ENCODE measurements at places on chromosomes 11 and 22. TPM values are rescaled to one million over a fixed set of nuclear protein-coding genes. Genes with fewer than 3 reads are reported as not detected.
A peak's percentile ranks its signal among the peaks of the same experiment; 100 is the strongest.

Gene RAPSN
- total RNA-seq, result 0.84 TPM

Gene NUDT22
- 20.1 TPM for total RNA-seq

Gene GDPD5
- total RNA-seq, result 15.9 TPM

Gene P2RY6
- total RNA-seq, result not detected

Gene PVALB
- total RNA-seq, result not detected

Gene NPTXR
- 3.7 TPM for total RNA-seq

Gene TYR
- not detected for total RNA-seq

DNA sequence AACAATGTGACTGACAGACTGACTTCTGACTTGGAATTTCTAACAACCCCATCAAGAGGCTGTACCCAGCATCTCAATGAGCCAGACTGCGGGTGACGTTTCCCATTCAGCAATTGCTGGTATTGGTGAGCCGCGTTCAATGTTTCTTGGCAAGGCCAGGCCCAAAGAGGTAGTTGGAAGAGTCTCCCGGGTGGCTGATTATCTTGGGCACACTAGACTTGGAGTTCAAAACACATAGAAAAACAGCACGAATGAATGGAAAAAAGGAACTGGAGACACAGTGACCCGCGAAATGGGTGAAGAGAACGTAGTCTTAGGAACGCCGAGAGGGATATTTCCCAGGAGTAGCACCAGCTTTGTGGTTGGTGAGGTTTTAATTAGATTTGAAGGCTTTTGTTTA is 115.7 kb downstream of the RPS6KA4 start:
- no peak for DNase-seq

GRCh38 chr22:20494978-20495860 is at the start of gene KLHL22:
Gene KLHL22, minus strand, starts transcription at chr22:20495795. Its CDS starts 6,584 bp downstream, at chr22:20489211.
- peak; percentile 21 for DNase-seq

- no peak for DNase-seq
These were observed 91.0 kb upstream of the ARHGAP32 start for GRCh38 chr11:129283141-129283540.

DNA sequence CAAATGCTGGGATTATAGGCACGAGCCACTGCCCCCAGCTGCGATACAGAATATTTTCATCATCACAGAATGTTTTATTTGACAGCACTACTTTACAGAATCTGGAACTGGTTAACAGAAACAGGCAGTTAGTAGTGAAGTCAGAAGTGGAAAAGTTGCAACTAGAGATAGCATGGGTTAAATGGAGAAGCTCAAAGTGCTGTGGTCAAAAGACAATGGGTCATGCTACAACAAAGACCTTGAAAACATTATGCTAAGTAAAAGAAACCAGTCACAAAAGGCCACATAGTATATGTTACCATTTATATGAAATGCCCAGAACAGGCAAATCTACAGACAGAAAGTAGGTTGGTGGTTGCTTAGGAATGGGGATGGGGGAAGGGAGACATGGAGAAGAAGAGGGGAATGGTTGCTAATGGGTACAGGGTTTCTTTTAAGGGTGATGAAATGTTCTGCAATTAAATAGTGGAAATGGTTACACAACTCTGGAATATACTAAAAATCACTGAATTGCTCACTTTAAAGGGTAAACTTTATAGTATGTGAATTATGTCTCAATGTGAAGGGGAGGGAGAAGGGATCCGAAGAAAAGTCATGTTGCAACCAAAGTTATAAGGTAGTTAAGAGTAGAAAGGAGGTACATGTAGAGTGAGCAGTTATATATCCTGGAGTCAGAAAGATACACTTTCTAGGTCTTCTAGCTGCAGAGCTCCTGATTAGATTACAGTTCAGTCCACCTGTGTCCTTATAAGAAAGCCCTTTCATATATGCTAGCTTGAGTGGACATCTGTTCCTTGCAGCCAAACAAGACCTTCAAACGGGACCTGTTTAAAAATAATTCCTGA is 46.3 kb upstream of the RAPSN start:
- no peak for DNase-seq

- peak; percentile 44 for DNase-seq
These were observed 43.0 kb upstream of the USP47 start for GRCh38 chr11:11798586-11799438.

DNA sequence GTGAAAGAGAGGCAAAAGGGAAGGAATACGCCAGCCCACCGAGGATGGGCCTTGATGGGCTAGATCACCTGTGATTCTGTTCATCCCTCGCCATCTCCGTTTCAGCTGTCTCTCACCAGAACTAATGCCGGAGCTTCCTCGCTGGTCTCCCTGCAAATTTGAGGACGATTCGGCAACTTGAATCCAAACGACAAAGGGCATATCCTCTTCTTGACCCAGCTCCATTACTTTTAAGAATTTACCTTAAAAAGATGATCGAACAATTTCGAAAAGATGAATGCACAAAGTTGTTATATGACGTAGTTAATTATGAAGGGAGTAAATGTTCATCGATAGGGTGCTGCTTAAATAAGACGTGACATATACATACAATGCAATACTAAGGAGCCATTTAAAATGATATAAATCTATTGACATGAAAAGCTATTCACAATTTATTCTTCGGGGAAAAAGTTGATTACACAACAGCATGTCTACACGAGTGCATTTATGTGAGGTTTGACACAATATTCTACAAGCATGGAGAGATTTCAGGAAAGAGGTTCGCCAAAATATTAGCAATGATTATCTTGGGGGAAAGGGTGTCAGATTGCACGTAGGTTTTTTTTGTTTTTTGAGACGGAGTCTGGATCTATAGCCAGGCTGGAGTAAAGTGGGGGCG is 937 bp upstream of the FAM168A start:
- DNase-seq, result no peak

GRCh38 chr11:47245611-47246357 is 2.8 kb downstream of the ACP2 start:
- no peak for DNase-seq

- no peak for DNase-seq
These were observed 306.6 kb upstream of the TENM4 start for GRCh38 chr11:79747406-79747805.

DNA sequence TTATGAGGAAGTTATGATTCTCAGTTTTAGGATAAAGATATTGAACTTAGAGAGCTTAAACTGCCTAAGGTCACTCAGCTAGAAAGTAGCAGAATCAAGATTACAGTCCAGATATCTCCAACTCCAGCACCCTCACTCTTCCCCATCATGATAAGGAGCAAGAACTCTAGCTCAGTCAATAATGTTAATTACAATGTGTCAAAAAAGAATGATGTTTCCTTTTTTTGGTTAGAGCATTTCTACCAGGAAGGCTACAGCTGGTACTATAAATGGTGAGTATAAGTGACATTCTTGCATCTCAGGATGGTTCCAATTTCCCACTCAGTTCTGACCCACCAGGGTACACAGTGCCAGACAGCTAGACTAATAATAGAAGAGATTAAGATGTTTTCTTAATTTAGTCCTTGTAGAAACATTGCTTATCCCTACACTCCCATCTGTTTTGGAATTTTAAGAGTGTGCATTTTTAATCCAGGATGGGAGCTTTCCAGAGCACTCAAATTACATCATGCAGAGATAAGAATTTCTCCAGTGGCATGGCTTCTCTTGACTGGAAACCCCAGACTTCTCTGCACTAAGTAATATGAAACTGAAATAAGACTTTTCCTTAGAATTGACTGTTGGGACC is 21.6 kb upstream of the BBOX1 start:
- no peak for DNase-seq

GRCh38 chr22:20867179-20868024 is 8.6 kb downstream of the SNAP29 start:
- DNase-seq, result no peak
